ENCODE measurements at places on chromosomes 2 and 18. TPM values are rescaled to one million over a fixed set of nuclear protein-coding genes. Genes with fewer than 3 reads are reported as not detected.

The TEX44 gene
- total RNA-seq: not detected

The MBD2 gene
- total RNA-seq: 153 TPM

The SLC40A1 gene
- total RNA-seq: 48.5 TPM

The BOLL gene
- total RNA-seq: not detected

The TIA1 gene
- 57.1 TPM for total RNA-seq

The HDAC4 gene
- total RNA-seq: 44.9 TPM

The DYNC2LI1 gene
- 7.4 TPM for total RNA-seq

The UCN gene
- total RNA-seq: 1.0 TPM

The COX7A2L gene
- total RNA-seq: 78.5 TPM

The KLHL30 gene
- total RNA-seq: 4.4 TPM

DNA sequence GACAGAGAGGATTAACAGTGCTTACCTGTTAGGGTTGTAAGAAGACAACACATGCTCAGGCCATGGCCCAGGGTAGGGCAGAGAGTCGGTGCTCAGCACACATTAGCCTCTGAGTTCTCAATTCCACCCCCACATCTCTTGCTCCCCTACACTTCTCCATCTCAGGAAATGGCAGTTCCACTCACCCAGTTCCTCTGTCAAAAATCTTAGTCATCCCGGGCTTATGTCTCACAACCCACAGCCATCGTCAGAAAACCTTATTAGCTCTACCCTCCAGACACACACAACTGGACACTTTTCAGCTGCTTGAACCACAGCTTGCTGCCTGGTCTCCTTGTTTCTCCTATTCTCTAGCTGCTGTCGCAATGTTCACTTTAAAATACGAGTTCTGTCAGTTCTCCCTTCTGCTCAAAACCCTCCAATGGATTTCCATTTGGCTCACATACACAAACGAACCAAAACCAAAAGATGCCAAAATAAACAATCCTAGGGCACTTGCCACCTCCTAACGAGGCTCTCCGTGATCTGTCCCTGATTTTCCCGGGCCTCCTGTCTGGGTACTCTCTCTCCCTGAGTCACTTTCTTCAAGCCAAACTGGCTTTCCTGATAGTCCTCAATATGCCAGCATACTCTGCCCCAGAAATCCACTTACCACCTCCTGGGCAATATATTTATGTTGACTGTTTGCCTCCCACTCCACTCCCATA, 89.7 kb downstream of the KCTD1 start:
- no peak for DNase-seq

DNA sequence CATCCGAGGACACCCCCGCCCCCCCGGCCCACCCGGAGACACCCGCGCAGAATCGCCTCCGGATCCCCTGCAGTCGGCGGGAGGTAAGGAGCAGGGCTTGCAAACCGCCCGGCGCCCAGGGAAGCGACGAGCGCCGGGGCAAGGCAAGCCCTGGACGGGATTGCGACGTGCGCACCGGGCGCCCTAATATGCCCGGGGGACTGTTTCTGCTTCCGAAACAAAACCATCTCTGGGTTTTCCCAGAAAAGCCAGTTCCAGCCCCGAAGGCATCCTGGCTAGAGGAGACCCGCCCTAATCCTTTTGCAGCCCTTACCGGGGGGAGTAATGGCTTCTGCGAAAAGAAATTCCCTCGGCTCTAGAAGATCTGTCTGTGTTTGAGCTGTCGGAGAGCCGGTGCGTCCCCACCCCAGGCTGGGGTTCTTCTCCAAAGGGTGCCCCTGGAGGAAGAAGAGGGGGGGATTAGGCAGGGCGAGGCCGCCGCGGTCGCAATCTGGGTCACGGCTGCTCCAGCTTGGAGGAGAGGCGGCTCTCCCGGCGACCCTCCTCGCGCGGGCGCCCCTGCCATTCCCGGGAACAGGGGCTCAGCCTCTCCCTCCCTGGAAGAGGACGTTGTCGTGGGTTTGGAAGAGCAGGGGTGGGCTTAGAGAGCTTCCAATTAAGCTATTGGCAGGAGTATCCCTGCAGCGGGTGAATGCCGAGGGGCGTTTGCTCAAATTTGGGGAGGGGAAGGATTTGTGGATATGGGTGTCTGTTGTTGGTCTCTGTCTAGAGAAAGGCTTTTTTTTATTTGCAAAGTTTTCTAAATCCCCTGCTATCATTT, 521 bp downstream of the MYCN start:
- peak; percentile 74 for DNase-seq

- no peak for DNase-seq
Measured at GRCh38 chr2:190088917-190089316, 26.4 kb upstream of the MSTN start.

DNA sequence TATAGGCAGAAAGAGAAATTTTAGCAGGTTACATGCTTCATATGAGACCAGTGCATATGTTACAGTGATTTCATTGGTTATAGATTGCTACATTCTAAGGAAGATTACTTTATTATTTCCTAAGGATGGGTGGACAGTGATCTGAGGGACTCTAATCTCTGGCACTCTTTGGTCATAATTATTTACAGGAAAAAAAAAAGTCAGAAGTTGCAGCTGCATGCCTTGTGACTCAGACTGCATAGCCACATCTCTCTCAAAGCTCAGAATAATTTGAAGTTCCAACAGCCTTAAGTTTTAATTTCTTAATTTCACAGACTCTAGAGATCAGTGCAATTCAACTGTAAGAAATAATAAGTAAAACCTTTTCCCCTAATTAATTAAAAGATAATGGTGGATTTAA, 27.1 kb upstream of the BARD1 start:
- DNase-seq: no peak

DNA sequence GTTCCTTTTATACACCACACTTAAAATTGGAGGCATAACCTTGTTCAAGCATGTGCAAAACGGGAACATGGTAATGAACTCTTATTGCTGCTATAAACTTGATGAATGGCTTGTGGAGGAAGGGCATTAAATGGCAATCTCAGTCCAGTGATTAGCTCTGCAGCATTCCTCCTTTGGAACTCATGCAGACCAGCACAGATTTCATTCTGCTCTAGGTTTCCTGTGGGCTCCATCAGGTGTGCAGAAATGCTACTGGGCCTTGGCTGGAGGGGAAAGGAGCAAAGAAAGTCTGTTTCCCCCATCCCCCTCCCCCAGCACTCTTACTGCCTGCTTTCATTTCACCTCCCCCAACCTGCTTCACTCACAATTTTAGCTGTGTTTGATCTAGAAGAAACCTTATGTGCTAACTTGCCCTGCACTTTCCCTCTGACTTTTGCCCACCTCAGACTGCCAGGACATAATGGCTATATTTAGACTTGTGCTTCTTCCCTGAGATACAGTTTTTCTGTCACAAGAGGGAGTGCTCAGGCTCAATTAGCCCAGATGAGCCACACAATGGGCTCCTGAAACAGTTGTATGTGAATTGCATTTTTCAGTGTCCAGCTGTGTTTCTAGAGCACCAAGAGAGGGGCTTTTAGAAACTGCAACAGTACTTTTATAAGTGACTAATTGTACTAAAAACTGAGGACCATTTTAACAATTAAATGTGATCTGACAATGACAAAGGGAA, 109.8 kb downstream of the FSHR start:
- DNase-seq: no peak

- DNase-seq: no peak
Measured at GRCh38 chr2:170006587-170007325, 171.2 kb upstream of the MYO3B start.

- DNase-seq: no peak
Measured at GRCh38 chr18:77334876-77335275, 85.2 kb downstream of the GALR1 start.

DNA sequence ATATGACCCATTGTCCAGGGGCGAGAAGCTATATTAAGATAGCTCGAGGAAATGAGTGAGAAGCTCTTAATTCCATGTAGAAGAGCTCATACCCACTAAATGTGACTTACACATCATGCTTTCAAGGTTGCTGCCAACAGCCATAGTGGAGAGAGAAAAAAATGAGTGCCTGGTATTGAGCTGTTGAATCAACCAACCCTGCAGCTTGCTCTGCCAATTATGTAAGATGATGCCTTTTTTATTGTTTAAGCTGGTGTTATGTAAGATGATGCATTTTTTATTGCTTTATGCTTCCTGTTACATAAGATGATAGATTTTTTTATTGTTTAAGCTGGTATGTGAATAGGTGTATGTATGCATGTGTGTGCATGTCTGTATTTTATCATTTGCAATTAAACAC, 228.2 kb downstream of the CCDC178 start:
- DNase-seq: no peak

GRCh38 chr2:21015281-21015645, 28.6 kb downstream of the APOB start:
- DNase-seq: no peak

DNA sequence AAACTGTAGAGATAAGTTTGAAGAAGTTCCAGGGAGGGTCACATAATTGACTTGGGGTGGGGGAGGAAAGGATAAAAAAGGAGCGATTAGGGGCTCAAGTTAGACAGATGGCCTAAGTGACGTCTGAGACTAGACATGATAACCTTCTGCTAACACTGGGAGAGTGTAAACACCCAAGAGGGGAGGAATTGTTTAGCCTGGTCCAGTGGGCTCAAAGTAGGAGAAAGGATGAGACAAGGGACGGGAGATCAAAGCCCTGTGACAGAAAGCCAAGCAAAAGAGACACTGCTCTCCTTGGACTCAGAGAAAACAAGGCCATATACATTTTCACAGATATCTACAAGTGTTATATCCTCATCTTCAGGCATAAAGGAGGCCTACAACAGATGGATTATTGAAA, 45.5 kb upstream of the IHH start:
- DNase-seq: no peak

GRCh38 chr2:220753486-220753885, 818.6 kb downstream of the EPHA4 start:
- no peak for DNase-seq

DNA sequence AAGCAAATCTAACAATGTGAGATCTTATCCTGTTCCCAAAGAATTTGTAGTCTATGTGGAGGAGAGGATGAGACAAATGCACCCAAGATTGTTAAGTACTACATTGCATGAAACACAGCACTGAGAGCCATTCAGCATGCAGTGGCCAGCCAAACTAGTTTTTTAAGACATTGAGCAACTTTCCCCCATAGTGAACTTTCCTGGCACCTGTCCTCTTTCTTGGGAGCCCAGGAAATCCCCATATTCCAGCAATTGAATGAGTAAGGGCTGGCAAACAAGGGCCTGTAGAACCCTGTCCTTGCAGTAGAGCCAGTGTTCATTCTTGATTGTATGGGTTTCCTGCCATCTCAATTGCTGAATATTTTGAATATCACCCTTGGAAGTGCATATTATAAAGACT, 58.8 kb upstream of the FIGN start:
- DNase-seq: no peak

Measured in mesenteric fat pad (tissue), 1 donor.